ENCODE measurements at places on chromosomes 11 and 22. TPM values are rescaled to one million over a fixed set of nuclear protein-coding genes. Genes with fewer than 3 reads are reported as not detected.

The KLHL22 gene
- total RNA-seq, result 14.5 TPM

The TIGD3 gene
- 2.4 TPM for total RNA-seq

The XRRA1 gene
- total RNA-seq, result 34.1 TPM

The SLC22A25 gene
- total RNA-seq, result not detected

The RASD2 gene
- 26.7 TPM for total RNA-seq

The OR5B21 gene
- total RNA-seq, result not detected

The ARHGEF17 gene
- 43.2 TPM for total RNA-seq

The DDTL gene
- not detected for total RNA-seq

The P2RY2 gene
- 2.4 TPM for total RNA-seq

The CCDC15 gene
- total RNA-seq, result 2.8 TPM

The APOBEC3B gene
- 15.6 TPM for total RNA-seq

The CATSPER1 gene
- total RNA-seq, result 0.15 TPM

The CCDC82 gene
- total RNA-seq, result 25.3 TPM

The DDI1 gene
- not detected for total RNA-seq

The MEI1 gene
- total RNA-seq, result 0.18 TPM

The GDPD4 gene
- not detected for total RNA-seq

The TRIM66 gene
- total RNA-seq, result 30.4 TPM

The TMEM25 gene
- total RNA-seq, result 6.7 TPM

The XKR3 gene
- total RNA-seq, result not detected

The RANBP1 gene
- total RNA-seq, result 232 TPM

The PAK1 gene
- total RNA-seq, result 38.2 TPM

Data from Panc1 (cell line).